ENCODE measurements at places on chromosomes 1 and 21.

DNA sequence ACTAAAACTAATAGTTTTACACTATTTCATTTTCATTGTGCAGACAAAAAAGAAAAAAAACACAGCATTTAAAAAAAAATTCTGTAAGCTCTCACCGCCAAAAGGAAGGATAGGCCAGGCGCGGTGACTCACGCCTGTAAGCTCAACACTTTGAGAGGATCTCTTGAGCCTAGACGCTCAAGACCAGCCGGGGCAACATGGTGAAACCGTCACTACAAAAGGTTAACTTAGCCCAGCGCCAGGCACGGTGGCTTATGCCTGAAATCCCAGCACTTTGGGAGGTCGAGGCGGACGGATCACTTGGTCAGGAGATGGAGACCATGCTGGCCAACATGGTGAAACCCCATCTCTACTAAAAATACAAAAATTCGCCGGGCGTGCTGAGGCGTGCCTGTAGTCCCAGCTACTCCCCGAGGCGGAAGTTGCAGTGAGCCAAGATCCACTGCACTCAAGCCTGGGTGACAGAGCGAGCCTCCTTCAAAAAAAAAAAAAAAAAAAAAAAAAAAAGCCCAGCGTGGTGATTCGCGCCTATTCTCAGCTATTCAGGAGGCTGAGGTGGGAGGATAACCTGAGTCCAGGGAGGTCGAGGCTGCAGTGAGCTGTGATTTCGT is 14.3 kb upstream of the SPEN start:
- peak; percentile 24 for DNase-seq

DNA sequence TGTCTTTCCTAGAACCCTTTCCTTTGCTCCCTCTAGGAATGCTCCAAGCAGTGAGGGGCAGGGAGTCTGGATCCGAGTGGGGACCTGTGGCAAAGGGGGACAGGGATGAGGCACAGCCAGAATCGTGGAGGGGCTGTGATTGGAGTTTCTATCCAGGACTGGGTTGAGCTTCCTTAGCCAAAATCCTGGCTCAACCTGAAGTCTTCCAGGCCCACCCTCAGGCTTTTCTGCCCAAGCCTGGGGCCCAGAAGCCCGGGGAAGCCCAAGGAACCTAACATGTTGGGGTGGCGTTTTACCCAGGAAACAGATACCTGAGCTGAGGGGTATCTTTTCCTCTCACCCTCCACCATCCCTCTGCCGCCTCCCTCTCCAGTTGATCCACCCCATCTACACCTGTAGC is 5.4 kb downstream of the MYOG start:
- peak; percentile 12 for DNase-seq

DNA sequence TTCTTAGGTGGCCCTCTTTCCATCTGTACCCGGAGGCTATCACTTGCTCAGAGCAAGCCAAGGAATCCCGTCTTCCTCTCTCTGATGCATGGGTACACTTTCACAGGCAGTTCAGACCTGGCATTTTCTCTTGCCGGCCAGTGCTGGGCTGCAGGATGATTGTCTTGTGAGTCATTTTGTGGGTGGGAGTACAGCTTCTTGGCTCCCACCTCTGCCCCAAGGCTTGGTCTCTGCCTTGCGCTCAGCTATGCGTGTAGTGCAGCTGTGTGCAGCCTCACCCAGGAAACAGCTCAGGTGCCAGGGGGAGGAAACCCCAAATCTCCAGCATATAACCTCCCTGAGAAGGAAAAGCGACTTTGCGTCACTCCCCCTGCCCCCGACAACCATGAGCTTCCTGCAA is 3.9 kb upstream of the AJAP1 start:
- no peak for DNase-seq

- DNase-seq = peak; percentile 22
Measured at GRCh38 chr1:165355139-165355976, 1.2 kb downstream of the LMX1A start.

DNA sequence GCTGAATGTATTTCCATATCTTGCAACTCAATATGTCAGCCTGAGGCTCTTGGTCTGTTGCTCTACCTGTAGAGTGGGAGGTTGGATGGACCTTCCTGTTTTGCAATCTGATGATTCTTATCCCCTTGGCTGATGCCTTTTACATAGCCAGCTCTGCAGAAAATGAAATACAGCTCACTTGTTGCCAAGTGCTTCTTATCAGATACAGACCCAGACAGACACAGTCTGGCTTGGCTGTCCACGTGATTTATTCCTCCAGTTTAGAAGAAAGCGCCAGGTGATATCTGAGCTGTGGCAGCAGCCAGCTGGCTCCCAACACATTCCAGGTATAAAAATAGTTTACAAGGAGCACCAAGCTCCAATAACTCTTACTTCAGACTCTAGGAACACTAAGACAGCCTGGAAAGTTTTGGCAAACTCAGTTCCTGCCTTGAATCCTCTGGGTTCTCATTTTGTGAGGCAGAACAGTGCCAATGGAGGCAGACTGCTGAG is 479.2 kb upstream of the USP24 start:
- DNase-seq = no peak

GRCh38 chr1:163401211-163401610 is 79.5 kb downstream of the NUF2 start:
- no peak for DNase-seq

GRCh38 chr1:199404191-199404590 is 623.3 kb upstream of the NR5A2 start:
- DNase-seq = no peak

DNA sequence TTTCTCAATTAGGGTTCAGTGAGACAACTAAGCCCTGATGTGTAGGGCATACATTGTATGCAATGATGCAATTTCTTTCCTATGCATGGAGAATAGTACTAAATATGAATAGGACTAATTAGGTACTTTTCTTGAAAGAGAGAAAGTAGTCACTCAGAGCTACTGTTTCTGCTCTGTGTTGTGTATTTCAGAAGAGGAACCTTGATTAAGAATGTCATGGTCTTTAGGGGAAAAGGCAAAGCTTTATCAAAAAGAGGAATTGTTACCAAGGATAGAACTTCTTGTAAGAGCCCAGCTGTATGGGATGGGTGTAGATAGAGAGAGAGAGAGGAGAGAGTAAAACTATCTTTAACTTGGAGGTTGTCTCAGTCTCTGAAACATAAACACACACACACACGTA is 49.1 kb downstream of the HLX start:
- DNase-seq = no peak

DNA sequence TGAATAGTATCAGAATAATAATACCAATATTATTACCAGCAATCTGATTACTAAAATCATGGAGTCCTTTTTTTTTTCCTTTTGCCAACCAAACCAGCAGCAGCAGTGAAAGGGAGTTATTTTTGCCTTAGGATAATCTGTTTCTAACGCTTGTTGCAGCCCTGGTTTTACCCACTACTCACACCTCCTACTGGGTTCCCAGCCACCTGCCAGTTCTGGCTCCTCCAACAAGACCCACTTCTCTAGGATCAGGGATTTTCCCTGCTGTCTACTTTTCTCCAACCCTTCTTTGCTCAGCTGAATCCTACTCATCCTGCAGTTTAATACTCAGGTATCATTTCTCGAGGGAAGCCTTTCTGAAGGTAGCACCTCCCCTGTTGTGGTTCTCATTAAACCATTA is 96.8 kb upstream of the BCAR3 start:
- DNase-seq = no peak

- no peak for DNase-seq
Measured at GRCh38 chr1:7052701-7053100, 267.4 kb downstream of the CAMTA1 start.

GRCh38 chr1:14848625-14849024 is 250.1 kb downstream of the KAZN start:
- no peak for DNase-seq

DNA sequence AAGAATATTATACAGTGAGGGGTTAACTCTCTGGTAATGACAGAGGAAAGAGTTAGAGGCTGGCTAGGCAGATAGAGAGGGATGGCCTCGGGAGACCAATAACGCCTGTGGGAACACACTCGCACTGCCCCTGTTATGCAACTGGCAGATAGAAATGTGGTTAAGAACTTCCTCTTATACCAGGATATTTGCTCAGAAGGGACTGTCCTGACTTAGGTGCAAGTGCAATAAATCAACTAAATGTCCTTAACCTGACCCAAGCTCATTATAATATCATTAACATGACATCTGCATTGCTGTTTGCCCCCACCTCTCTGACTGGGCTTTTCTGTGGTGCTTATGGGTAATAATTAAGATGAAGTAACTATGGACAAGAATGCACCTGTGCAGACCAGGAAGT is 1518.0 kb downstream of the NCAM2 start:
- no peak for DNase-seq

All from right hindlimb (tissue), 1 donor.